ENCODE measurements at places on chromosomes 6 and 20.
A peak's percentile ranks its signal among the peaks of the same experiment; 100 is the strongest.

DNA sequence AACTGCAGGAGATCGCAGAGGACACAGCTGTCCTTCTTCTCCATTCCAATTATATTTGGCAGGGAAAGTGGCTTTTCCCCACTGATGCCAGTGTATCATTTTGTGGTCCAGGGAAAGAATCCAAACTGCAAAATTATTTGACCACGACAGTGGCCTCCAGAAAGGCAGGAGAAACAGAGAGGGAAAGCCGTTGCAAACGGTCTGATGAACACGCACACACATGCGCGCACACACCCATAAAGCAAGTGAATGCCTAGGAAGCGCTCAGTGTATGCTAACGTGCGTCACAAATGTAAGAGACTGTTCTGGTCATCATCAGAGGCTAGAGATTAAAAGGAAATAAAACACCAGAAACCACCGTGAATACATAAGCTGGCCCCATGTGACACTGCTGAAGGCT lies 54.0 kb downstream of the NPEPL1 start:
- DNase-seq = no peak

GRCh38 chr6:102742754-102743356 lies 1349.3 kb downstream of the GRIK2 start:
- no peak for DNase-seq

- DNase-seq = no peak
These were observed 25.6 kb upstream of the MC3R start for GRCh38 chr20:56222945-56223344.

DNA sequence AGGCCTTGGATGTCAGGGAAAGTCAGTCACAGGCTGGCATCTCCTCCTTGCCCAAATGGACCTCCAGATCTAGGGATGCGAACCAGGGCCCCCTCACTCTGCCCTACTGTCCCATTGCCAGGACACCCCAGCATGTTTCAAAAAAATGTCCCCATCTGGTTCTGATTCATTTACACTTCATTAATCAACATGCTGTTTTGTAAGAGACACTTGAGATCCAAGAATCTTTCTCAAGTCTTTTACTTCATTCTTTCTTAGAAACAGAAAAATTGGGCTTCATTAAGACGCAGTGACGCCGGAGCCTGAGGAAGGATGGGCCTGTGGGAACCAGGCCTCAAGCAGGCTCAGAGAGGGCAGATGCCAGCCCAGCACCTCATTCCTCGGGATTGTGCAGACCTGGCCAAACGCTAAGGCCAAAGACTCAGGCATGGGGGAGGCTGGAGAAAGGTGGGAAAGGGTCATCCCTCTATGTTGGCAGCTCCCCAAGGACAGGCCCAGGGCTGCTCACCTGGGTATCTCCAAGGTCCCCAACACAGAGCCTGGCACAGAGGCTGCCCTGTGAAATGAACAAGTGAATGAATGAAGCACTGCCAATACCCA lies 3.8 kb downstream of the RSPO4 start:
- DNase-seq = no peak

DNA sequence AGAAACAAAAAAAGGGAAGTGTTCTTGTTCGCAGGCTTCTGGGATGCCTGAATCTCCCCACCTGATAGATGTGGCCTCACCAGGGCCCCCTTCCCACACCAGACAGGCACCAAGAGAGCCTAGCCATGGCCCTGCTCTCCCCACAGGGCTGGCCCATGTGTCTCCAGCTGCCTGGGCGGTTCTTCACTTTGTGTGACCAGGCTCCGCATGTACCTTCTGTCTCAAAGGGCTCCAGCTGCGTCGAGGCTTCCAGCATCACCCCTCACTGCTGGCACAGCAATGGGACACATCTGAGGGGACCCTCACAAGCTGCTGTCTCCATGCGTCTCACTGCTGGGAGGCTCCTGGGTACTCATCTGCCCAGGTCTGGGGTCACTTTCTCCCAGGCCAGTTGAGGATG lies 362.9 kb downstream of the ZFAND3 start:
- no peak for DNase-seq

DNA sequence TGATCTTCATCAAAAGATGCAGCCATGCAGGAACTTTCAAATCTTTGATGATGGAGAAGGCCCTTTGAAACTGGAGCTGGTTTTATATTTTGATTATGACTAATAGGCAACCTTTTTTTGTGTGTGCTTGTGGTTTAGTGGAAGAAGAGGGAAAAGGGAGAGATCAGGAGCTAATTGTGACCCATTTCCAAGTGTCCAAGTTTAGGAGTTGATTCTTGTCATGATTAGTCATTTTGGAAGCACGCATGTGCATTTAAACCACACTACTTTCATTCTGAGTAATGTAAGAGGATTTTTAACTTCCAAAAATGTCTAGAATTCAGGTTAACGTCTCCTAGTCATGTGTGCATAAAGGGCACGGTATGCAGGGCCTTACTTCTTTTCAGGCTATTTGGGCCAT lies 3.5 kb downstream of the FOXO3 start:
- DNase-seq = peak; percentile 98

GRCh38 chr6:105681061-105681460 lies 278.2 kb upstream of the PREP start:
- no peak for DNase-seq

- DNase-seq = no peak
These were observed 245.4 kb downstream of the NRN1 start for GRCh38 chr6:5761370-5761769.

DNA sequence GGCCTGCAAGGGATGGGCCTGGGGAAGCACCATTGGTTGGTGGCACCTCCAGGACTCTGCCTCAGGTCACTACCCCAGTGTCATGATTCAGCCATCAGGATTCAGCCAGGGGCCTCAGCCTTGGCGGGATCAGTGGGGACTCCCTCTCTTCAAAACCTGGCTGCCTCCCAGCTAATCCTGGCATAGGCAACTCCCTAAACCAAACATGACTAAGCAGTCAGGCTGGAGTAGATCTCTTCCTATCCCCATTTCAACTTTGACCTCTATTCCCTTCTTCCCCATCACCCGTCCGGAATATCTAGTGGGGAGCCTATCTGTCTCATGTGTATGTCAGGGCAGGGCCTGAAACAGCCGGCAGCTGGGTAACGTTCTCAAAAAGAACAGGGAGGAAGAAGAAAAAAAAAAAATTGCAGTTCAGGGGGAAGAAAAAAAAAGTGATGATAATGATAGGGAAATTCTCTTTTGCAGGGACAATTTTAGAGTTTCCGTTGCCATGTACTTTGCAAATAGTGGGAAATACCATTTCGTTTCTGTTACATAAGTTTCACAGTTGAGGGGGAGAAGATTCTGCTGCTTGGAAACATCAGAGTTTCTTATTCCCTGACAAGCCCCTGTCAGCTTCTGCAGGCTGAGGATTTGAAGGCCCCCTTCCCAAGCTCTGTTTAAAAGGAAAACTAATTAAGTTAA lies 4.1 kb upstream of the PREX1 start:
- DNase-seq = peak; percentile 54

DNA sequence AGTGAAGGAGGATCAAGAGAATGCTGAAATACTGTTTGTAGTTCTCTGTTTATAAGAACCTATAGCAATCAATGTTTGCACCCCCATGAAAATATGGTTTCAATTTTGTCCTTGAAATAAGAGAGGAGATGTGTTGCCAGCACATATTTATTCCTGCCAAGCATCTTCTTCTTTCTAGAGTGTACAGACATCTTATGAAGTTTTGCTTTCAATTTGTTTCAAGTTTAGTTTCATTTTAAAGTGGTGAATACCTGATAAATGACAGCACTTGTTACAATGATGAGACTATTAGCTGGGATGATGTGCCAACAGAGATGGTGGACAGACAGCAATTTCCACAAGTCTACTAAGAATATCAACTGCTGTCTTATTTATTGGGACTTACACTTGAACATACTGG lies 39.2 kb upstream of the CENPW start:
- no peak for DNase-seq

GRCh38 chr6:131014080-131014776 lies 48.8 kb downstream of the EPB41L2 start:
- no peak for DNase-seq

DNA sequence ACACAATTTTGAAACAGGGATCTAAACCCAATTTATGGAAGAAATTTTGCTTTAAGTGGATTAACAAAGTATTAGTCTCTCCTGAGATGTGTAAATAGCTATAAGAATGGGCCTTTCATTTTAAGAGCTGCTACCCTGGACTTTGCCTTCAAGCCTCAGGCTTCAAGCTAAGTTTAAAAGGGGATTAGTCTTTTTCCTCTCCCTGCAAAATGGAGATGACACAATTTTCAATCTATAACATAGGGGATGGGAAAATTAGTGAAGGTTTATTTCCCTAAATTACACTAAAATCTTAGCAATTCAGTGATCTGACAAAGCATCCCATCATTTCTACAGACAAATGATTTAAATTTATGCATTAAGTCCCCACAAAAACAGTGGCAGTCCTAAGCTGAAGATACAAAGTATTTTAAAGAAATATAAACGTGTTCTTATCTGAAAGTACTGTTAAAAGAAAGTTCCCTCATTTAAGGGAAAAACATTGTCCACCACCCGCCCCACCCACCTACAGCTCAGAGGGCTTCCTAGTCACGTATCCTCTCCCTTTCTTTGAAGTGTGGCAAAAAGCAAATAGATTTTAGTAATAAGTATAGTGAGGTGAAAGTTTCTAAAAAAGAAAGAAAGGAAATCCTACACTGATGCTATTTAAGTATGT lies 14.5 kb downstream of the ARHGAP18 start:
- DNase-seq = no peak

All from HT1080 (cell line).